NCI-H526 treated with DMSO at 0.1 percent for 48 hours (cell line): ENCODE measurements at places on chromosomes 2 and 18.

DNA sequence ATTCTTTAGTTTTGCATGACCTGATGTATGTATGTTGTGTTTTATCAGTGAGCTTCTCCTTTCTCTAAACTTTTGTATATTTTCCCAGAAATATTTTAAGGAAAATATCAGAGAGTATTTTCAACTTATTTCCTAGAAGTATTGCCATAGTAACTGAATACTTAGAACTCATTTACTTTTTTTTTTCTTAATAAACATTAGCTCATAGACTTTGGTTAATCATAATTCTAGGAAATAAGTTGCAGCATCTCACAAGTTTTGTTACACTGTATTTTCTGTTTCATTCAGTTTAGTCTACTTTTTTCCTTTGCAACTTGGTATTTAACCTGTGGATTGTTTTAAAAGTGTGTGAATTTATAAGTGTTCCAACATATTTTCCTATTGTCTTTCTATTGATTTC is 27.5 kb downstream of the SMCHD1 start:
- DNase-seq = no peak

- DNase-seq = no peak
Measured at GRCh38 chr2:2799151-2799697, 468.1 kb upstream of the MYT1L start.

DNA sequence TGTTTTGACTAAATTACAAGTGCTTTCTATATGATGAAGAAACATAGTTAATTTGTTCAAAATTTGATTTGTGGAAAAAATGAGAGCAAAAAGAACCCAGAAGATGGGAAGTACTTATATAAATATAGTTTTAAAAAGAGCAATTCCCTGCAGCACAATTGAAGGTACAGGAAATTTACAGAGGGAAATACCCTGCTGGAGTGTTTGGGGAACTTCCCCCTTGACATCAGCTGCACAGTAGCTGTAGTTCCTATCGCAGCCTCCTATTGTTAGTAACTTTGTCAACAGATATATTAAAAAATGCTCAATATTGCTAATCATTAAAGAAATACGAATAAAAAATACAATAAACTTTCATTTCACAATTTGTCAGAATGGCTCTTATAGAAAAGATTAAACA is 1118.8 kb upstream of the ZEB2 start:
- no peak for DNase-seq

GRCh38 chr2:236210536-236210935 is 42.4 kb upstream of the GBX2 start:
- no peak for DNase-seq

DNA sequence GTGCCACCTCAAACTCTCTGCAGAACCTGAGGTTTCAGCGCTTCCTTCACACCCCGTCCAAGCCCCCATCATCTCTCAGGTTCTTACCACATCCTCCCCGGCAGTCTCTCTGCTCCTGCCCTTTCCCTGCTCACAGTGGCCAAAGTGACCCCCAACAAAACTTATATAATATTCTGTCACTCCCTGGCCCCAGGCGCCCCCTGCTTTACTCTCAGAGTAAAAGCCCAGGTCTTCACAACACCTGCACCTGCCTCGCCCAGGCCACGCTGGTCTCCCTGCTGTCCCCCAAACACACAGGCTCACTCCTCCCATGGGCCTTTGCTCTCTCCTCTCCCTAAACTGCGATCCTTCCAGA is 6.4 kb downstream of the ITGB1BP1 start:
- DNase-seq = no peak

DNA sequence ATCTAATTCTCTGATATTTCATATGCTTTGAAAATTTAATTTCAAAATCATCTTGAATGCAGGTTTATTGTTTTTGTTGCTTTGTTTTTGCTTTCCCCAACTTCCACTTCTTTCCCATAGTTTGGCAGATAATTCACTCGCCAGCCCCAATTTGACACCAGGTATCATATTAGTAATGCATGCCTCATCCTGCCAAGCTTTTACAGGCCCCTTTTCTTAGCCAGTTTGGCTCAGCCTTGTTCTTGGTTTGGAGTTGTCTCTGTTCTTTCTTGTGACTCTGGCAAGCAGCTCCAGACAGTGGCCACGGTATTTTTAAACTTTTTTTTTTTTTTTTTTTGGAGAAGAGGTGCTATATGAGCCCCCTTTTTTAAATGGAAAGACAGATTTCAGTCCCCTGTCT is 65.3 kb downstream of the PMS1 start:
- DNase-seq = no peak

DNA sequence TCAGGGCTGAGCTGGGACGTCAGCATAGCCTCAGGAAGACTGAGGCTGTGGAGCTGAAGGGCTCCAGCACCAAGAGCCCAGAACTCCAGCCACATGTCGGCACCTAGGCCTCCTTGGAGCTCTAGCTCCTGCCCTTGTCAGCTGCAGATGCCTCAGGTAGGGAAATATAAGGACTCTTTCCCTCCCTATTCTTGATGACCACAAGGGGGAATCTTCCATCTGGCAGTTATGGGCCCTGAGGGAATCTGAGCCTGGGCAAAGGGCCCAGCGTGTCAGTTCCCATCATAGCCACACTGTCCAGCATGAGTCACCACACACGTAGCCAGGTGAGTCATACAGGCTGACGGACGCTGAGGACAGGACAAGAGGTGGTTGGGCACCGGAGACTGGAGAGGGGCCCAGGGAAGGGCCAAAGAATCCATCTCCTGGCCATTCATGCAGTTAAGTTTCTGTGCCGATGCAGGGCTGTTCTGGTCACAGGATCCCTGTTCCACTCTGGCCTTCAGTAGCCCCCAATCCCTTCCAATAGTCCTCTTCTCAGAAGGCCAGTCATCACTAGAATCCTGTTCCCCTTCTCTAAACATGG is 1.8 kb downstream of the MPV17 start:
- no peak for DNase-seq

- DNase-seq = no peak
Measured at GRCh38 chr2:236872981-236873380, 212.7 kb upstream of the COPS8 start.

- DNase-seq = no peak
Measured at GRCh38 chr2:26630669-26631360, 10.4 kb downstream of the CIB4 start.

GRCh38 chr18:53864770-53865169 is 359.7 kb downstream of the MBD2 start:
- DNase-seq = no peak

DNA sequence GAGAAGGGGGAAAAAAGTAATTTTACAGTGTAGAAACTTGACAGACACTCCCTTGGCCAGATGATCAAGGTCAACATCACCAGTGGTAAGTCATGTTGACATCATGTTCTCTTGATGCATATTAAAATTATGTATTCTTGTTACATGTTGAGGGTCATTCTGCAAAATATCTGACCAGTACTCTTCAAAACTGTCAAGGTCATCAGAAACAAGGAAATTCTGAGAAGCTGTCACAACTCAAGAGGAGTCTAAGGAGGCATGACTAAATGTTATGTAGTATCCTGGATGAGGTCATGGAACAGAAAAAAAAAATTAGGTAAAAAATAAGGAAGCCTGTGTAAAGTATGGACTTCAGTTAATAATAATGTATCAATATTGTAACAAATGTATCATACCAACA is 6.3 kb downstream of the SGPP2 start:
- DNase-seq = no peak

GRCh38 chr2:86441392-86441881 is 266 bp downstream of the KDM3A start:
- no peak for DNase-seq

DNA sequence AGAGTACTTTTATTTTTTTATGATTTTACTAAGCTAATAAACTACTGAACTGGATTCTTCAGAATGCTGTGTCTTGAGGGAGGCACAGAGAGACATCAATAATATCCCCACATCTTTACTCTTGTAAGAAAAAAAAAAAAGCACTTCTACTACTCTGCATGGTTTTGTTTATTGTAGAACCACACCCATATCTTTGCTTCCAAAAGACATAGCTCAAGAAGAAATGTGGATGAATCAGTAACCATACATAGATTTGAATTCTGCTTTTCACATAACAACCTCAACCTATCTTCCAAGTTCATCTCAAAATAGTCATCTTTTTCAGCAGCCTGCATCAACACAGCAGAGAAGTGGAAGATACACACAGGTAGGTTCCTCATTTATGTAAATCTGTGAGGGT is 12.2 kb upstream of the COL5A2 start:
- DNase-seq = no peak

GRCh38 chr2:229636571-229636970 is 77.8 kb downstream of the DNER start:
- no peak for DNase-seq

DNA sequence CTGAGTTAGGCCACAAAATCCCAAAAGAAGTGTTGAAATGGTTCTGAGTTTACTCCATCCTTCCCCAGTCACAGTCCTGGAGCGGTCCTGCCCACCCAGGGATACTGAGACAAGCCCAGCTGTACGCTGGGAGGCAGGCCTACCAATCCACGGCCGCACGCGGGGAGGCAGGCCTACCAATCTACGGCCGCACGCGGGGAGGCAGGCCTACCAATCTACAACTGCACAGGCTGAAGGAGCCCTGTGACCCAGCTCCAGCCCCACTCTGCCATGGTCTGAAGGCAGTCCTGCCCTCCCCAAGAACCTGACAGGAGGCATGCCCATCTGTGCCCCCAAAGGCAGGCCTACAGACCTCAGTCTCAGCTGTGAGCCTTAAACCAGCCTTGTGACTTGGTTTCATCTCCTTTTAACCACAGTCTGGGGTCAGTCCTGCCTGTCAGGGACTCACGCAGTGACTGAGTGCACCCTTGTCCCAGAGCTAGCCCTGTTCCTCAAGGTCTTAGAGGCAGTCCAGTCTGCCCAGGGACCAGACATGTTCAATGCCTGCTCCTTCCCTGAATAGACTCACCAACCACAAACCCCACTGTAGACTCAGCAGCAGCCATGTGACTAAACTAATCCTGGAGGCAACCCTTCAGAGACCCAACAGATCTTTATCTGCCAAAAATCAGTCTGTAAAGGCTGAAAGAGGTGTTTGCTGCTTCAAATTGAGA is 36.8 kb downstream of the GPC1 start:
- no peak for DNase-seq

GRCh38 chr2:213149294-213149875 is 2.0 kb downstream of the IKZF2 start:
- no peak for DNase-seq

DNA sequence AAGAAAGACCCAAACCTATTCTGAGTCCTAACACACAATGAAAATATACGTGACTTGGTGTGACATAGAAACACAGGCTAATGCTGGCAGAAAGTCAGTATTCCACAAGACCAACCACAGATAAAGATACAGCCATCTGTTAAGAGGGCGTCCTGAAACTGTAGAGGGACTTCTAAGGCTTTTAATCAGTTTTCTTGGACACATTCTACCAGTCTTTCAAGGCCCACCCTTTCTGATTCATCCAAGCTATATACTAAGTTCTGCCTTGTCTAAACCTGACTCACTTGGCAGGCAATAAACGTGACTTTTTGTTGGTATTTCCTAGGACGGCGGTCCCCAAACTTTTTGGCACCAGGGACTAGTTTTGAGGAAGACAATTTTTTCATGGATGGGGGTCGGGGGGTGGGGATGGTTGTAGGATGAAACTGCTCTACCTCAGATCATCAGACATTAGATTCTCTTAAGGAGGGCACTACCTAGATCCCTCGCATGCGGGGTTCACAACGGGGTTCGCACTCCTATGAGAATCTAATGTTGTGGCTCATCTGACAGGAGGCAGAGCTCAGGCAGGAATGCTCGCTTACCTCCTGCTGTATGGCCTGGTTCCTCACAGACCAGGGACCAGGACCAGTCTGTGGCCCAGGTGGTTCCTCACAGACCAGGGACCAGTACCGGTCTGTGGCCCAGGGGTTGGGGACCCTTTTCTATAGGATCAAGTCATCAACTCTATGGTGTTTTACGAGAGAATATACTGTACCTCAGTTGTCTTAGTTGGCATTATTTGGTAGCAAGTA is 61.4 kb downstream of the SP3 start:
- DNase-seq = no peak

- DNase-seq = no peak
Measured at GRCh38 chr18:62437235-62438017, 85.4 kb upstream of the ZCCHC2 start.

DNA sequence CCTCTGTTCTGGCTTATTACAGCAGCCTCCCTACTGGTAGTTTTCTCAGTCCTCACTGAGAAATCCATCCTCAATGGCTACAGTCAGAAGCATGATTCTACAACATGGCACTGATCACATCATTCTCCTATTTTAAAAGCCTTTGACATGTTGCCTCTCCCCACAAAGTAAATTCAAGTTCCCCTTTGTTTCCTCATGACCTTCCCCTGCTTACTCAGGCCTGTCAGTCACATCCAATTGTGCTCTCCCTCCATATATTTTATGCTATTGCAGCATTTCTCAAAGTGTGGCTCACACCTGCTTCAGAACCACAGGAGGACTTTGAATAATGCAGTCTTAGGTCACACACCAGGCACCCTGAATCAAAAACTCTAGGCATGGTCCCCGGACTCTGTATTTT is 124.6 kb downstream of the SPOPL start:
- DNase-seq = no peak

- DNase-seq = no peak
Measured at GRCh38 chr2:64658269-64658668, 4.6 kb upstream of the SERTAD2 start.

DNA sequence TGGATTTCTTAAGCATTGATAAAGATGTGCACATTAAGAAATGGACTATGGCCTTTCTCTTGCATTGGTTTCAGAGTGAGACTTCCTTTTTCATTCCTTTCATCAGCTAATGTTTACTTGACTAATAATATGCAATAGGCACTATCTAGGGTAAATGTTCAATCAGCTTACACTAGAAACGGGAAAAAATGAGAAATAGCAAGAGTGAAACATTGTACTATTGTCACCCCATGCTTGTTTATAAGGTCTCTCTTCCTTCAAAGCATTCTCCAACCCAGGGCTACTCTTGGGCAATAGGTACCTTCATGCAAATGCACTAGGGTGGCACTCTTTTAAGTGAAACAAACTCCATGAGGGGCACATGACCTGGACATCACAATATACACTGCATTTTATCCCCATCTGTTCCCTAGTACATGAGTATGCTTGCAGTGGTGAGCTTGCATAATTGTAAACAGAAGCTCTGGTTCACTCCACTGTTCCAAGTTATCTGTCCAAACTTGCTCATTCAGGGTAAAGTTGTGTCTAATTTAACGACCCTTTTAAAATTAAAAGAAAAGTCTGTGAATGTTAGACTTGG is 402.3 kb downstream of the ERBB4 start:
- no peak for DNase-seq

DNA sequence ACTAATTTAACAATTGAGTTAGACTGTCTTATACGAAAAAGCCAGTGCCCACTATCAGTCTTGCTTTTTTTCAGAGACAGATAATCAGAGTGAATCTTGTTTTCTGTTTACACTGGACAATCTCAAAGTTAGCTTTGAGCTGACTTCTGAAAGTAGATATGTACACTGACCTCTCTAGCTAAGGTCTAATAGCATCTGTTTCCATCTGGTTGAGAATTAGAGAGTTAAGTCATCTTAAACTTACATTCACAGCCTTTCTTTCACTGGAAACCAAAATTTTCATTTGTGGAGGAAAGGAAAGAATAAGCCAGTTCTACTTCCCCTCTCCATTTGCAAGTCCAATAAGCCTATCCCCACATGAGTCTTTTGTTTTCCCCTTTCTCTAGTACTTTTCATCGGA is 89.3 kb downstream of the VRK2 start:
- no peak for DNase-seq
